ENCODE measurements at places on chromosomes 4 and X.

- H3K27ac ChIP-seq, result no peak overlapping the region
- no peak for DNase-seq
- H3K4me1 ChIP-seq, result no peaks in the 10 kb centered on the region
- H3K36me3 ChIP-seq, result no peaks in the 10 kb centered on the region
- no peaks in the 10 kb centered on the region for H3K27me3 ChIP-seq
- no peak overlapping the region for H3K4me3 ChIP-seq
Observed at GRCh38 chr4:152434011-152434410, 101.9 kb downstream of the FBXW7 start.

GRCh38 chrX:45517090-45517973, 316.7 kb upstream of the DIPK2B start:
- H3K27ac ChIP-seq, result no peak overlapping the region
- H3K4me3 ChIP-seq, result no peak overlapping the region
- no peak for DNase-seq

DNA sequence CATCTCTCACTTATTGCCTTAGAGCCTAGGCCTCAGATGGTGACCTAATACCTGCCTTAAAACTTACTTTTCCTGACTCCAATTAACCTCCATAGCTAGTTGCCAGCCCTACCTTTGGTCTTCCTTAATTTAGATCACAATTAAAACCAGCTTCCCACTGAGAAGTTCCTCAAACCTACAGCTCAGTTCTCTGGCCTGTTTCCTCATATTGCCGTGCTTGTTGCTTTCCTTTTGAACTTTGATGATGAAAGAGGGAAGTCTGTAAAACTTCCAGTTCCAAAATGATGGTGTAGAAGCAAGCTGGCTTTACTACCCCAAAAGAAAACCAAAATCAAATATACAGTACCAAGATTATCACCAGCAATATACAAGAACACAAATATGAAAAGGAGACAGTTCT, 28.9 kb upstream of the CAMK2D start:
- DNase-seq, result no peak
- H3K27ac ChIP-seq, result no peak overlapping the region

DNA sequence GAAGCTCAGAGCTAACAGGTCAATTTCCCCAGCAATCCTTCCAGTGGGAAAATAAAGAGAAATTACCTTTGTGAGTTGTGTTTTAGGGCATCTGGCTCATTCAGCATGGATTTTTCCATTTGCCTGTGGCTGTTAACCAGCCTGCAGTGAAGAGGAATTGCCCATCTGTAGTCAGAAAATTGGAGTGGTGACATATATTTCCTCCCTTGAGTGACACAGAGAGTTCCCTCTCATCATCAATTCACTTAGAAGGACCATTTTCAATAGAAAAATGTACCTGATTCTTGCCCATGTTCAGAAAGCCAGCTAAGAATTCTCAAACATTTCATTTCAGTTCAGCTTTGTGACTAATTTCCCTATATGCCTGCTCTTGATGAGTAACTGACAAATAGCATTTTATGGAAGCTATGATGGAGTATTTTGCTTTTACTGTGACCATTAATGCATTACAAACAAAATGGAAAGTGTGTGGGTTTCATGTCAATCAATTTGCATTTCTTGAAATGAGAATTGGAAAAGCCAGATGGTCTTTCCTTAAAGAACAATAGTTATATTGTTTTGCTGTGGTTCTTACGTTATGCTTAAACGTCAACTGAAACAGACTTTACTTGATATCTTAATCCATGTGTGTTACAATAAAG, 155.8 kb downstream of the NWD2 start:
- no peak overlapping the region for H3K4me3 ChIP-seq
- H3K27ac ChIP-seq, result no peak overlapping the region
- no peaks in the 10 kb centered on the region for H3K4me1 ChIP-seq
- H3K27me3 ChIP-seq, result no peaks in the 10 kb centered on the region
- DNase-seq, result no peak

- H3K4me1 ChIP-seq, result no peaks in the 10 kb centered on the region
- no peak overlapping the region for H3K4me3 ChIP-seq
- DNase-seq, result no peak
- no peak overlapping the region for H3K27ac ChIP-seq
- H3K27me3 ChIP-seq, result no peaks in the 10 kb centered on the region
Observed at GRCh38 chrX:150465881-150466775, 102.3 kb upstream of the MTM1 start.

DNA sequence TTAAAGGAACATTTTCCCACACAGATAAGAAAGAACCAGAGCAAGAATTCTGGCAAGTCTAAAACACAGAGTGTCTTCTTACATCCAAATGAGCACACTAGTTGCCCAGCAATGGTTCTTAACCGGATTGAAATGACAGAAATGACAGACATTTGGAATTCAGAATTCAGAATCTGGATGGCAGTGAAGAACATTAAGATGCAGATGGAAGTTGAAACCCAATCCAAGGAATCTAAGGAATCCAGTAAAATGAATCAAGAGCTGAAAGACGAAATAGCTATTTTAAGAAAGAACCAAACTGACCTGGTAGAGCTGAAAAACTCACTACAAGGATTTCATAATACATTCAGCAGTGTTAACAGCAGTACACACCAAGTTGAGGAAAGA, 21.5 kb downstream of the ANAPC10 start:
- H3K27me3 ChIP-seq, result no peaks in the 10 kb centered on the region
- H3K36me3 ChIP-seq, result peaks cover 6% of the 10 kb centered on the region
- H3K27ac ChIP-seq, result no peak overlapping the region

- no peaks in the 10 kb centered on the region for H3K4me1 ChIP-seq
- DNase-seq, result no peak
- H3K36me3 ChIP-seq, result peaks cover 7% of the 10 kb centered on the region
- H3K4me3 ChIP-seq, result no peak overlapping the region
Observed at GRCh38 chr4:67687636-67688035, 13.3 kb downstream of the UBA6 start.

GRCh38 chr4:153364061-153364460, 19.6 kb downstream of the MND1 start:
- H3K4me3 ChIP-seq, result no peak overlapping the region
- no peaks in the 10 kb centered on the region for H3K27me3 ChIP-seq
- H3K27ac ChIP-seq, result no peak overlapping the region
- H3K36me3 ChIP-seq, result no peaks in the 10 kb centered on the region

- peaks cover 56% of the 10 kb centered on the region for H3K4me1 ChIP-seq
- H3K36me3 ChIP-seq, result peaks cover 5% of the 10 kb centered on the region
- H3K27me3 ChIP-seq, result no peaks in the 10 kb centered on the region
- DNase-seq, result no peak
Observed at GRCh38 chrX:2705046-2705832, 14.1 kb downstream of the CD99 start.

- no peak overlapping the region for H3K4me3 ChIP-seq
- H3K27ac ChIP-seq, result no peak overlapping the region
- H3K27me3 ChIP-seq, result no peaks in the 10 kb centered on the region
Observed at GRCh38 chr4:146063143-146063542, 112.4 kb upstream of the LSM6 start.

DNA sequence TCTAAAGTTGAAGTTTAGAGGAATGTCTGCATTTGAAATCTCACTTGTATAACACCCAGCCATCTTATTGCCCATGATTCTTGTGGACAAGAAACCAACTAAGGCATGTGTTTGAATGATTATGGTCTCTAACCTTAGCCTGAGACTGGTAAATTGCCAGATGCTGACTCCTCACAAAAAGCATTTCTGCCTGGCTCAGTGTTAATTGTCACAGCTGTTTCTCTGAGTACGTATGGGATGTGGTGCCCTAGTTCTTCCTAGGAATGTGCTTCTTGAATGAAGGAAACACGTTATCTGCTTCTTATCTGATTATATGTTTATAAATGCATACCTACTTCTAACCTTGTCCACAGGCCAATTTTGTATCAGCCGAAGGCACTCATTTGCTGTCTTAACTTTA, 63.1 kb upstream of the NDP start:
- H3K4me3 ChIP-seq, result no peak overlapping the region
- H3K36me3 ChIP-seq, result no peaks in the 10 kb centered on the region
- peaks cover 3% of the 10 kb centered on the region for H3K4me1 ChIP-seq
- DNase-seq, result peak; percentile 78
- peak overlapping the region; percentile 47 for H3K27ac ChIP-seq

DNA sequence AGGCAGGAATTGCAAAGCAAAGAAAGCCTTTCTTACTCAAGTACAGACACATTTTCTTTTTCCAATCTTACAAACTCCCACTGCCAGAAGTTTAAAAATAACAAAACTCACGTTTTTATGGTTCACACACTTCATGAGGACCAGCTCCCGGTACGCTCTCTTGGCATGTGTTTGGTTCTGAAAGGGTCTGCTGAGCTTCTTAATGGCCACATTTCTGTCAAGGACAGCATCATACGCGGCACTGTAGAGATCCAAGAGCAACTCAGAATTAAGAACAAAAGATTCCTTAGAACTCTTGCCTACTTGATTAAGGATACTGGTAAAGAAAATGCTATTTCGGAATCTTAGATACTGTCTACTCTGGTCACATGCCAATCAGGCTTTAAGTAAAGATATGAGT, 252.7 kb downstream of the MAPK10 start:
- no peak overlapping the region for H3K4me3 ChIP-seq
- no peaks in the 10 kb centered on the region for H3K27me3 ChIP-seq
- no peaks in the 10 kb centered on the region for H3K4me1 ChIP-seq

DNA sequence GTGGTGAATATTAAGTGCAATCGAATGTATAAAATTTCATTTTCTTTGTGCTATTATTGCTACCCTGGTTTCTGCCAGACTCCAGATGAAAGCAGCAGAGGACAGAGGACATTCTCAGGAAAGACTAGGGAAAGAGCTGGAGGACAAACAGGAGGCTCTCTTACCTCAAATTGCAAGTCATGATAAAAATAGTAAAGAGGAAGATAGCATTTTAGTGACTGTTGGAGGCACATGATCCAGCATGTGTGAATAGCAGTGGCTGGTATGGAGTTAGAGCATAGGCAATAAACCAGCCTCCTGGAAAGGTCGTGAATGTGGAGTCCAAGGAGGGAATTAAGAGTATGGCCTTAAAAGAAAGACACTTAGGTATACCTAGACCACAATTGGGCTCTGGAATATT, 1040.0 kb downstream of the STPG2 start:
- no peaks in the 10 kb centered on the region for H3K36me3 ChIP-seq
- H3K4me1 ChIP-seq, result no peaks in the 10 kb centered on the region

- no peak for DNase-seq
- no peaks in the 10 kb centered on the region for H3K36me3 ChIP-seq
- H3K27me3 ChIP-seq, result no peaks in the 10 kb centered on the region
- H3K27ac ChIP-seq, result no peak overlapping the region
Observed at GRCh38 chr4:42320822-42321388, 76.4 kb upstream of the SHISA3 start.

GRCh38 chrX:91434351-91435168, at the start of gene PABPC5:
PABPC5 (plus strand) TSS chrX:91434839; CDS start chrX:91435578, 739 bp downstream.
- no peak within 1 kb of the TSS for H3K27ac ChIP-seq
- DNase-seq, result no peak
- no peaks in the 10 kb centered on the region for H3K27me3 ChIP-seq
- no peaks in the 10 kb centered on the region for H3K4me1 ChIP-seq
- H3K36me3 ChIP-seq, result no peaks in the 10 kb centered on the region
- peak within 1 kb of the TSS; percentile 77 for H3K4me3 ChIP-seq

- H3K27ac ChIP-seq, result no peak overlapping the region
- H3K36me3 ChIP-seq, result no peaks in the 10 kb centered on the region
- no peak for DNase-seq
- no peaks in the 10 kb centered on the region for H3K4me1 ChIP-seq
Observed at GRCh38 chrX:72243472-72243871, 4.6 kb upstream of the ERCC6L start.

GRCh38 chr4:172554588-172554987, 614.0 kb upstream of the GALNT7 start:
- no peaks in the 10 kb centered on the region for H3K4me1 ChIP-seq
- no peak overlapping the region for H3K4me3 ChIP-seq
- H3K36me3 ChIP-seq, result no peaks in the 10 kb centered on the region
- DNase-seq, result no peak
- no peak overlapping the region for H3K27ac ChIP-seq

DNA sequence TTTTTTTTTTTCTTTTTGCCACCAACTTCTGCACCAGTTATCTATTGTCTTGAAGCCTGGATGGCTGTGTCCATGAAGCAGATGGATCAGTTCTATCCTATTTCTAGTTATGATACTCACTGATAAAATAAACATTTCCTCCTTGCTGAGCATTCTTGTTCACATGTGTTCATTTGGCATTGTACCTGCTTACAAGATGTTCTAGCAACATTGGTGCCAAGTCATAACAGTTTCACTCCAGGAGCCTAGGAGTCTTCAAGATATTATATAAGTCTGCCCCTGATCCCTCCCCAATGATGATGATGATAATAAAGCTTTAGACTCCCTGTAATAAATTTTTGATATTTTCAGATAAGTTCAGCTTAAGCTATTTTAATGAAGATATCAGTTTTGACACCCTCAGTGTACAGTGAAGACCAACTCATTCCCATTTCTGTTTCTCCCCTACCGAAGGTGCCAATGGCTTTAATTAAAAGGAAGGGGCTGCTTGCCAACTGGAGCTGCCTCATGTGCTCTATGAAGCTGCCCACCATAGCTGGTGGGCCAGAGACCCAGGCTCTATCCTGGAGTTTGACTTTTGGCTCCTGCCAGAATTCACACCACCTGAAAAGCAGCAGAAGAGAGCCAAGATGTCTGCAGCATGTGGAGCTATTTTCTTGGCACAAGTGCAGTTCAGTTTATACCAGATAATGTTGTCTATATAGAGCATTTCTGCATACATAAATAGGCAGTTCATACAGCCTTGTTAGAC, 265.4 kb upstream of the TET2 start:
- no peak for DNase-seq
- H3K4me3 ChIP-seq, result no peak overlapping the region
- H3K27me3 ChIP-seq, result no peaks in the 10 kb centered on the region
- no peaks in the 10 kb centered on the region for H3K36me3 ChIP-seq
- H3K27ac ChIP-seq, result no peak overlapping the region

- no peaks in the 10 kb centered on the region for H3K27me3 ChIP-seq
- H3K4me1 ChIP-seq, result no peaks in the 10 kb centered on the region
- no peaks in the 10 kb centered on the region for H3K36me3 ChIP-seq
Observed at GRCh38 chr4:153045111-153045982, 109.2 kb downstream of the FHDC1 start.

DNA sequence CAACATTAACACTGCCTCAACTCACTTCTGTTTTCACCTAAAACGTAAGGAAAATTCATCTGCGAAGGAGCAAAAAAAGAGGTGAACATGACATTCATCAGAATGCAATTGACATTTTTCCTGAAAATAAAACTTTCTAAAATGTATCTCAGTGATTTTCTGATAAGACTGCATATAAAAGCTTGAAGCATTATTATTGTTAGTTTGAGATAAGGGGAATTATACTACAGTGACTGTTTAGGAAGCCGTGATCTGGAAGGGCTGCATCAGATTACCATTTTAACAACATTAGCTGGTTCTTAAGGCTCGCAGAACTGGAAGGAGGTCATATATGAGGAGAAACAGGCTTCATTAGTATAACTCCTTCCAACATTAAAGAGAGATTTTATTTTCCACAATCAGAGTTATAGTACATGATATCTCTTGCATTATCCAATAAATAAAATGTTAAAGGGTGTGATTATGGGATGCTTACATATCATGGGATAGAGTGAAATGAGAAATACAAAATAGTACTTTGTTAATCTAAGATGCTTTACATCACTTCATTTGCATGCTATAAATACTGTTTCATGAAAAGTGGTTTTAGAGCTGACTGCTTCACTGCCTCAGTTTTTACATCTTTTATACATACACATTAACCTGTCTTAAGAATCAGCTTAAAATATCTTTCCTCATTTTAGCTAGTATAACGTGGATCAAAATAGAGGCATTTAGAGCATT, 1820.1 kb upstream of the TENM3 start:
- no peak overlapping the region for H3K4me3 ChIP-seq
- no peak overlapping the region for H3K27ac ChIP-seq
- H3K36me3 ChIP-seq, result no peaks in the 10 kb centered on the region
